NCI-H69 (cell line): ENCODE measurements at places on chromosomes 12 and 14.

DNA sequence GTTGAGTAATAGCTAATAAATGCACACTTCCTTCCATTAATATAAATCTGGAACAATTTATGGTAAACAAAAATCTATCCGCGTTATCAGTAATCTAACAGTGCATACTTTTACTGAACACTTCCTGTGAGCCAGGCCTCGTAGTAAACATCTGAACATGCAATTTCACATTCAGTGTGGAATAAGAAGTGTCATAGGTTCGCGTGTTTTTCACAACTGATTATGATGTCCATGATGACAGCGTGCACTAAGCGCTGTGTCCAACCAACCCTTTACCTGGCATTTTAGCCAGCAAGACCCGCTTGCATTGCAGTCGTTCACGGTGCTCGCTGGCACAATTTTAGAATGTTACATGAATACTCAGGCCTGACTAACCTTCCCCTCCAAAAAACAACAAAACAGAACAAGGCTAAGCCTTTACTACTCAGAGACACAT is 2.1 kb downstream of the PNMA1 start:
- DNase-seq: no peak

GRCh38 chr12:60805364-60805763 is 1209.5 kb downstream of the SLC16A7 start:
- DNase-seq: no peak

DNA sequence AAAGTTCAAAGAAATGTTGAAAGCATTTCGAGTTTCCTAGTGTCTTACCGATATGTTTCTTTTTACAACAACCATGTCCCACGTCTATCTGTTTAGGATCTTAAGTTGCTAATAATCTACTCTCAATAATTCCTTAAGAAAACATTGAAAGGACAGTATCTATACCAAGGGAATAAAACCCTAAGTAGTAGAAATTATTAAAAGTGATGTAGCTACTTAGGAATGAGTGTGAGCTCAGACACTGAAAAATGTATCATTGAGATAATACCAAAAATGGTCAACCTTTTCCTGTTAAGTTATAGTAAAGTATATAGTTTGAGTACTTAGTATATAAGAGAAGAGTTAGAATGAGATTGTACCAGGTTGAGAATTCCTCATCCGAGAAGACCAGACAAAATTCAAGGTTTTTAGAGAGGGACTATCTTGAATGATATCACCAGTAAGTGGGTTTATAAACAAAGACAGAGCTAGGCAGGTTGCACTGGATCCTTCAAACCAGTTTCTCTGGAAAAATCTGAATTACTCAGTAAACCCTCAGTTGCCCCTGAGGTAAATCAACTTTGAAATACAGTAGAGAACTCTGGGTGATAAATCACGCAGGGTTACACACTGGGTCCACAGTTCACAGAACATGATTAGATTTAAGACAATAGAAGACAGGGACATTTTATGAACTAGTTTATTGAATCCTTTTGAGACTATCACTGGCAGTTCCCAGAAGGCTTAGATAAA is 96.8 kb downstream of the ERGIC2 start:
- no peak for DNase-seq

GRCh38 chr12:110928700-110929099 is 8.3 kb upstream of the MYL2 start:
- DNase-seq: no peak
